ENCODE measurements at places on chromosomes 16 and 17.

DNA sequence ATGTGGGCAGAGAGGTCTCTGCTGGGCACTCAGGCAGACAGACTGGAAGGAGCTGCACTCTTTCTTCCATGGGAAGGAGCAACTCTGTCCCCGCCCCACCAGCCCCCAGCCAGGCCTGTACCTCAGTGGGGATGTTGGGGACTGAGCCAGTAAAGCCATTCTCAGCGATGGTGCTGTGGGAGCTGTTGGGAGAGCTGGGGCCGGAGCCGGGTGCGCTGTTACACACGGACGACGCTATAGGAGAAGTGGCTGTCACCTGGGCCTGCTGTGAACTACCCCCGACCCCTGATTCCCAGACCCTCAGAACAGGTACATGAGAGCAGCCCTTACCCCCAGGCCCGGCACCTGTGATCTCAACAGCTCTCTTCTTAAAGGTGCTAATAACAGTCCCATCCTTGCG is 21.5 kb downstream of the G6PC3 start:
- DNase-seq: no peak

GRCh38 chr17:74601944-74602572 is 10.0 kb upstream of the CD300LD start:
- DNase-seq: no peak

GRCh38 chr17:80277751-80278671 is 17.4 kb downstream of the RNF213 start:
- no peak for DNase-seq

- no peak for DNase-seq
These were observed 79.5 kb upstream of the PLCG2 start for GRCh38 chr16:81699596-81699995.

DNA sequence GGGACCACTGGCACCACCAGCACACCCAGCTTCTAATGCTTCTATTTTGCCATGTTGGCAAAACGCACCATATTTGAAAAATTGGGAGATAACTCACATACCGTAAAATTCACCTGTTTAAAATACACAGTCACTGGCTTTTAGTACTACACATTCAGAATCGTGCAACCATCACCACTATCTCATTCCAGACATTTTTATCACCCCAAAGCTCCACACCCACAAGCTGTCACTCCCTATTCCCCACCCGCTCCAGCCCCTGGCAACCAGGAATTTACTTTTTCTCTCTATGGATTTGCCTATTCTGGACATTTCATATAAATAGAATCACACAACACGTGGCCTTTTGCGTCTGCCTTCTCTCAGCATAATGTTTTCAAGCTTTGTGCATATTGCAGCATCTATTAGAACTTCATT is 25.0 kb downstream of the PPL start:
- no peak for DNase-seq

GRCh38 chr17:81170727-81171494 is 4.9 kb upstream of the AATK start:
- DNase-seq: no peak

DNA sequence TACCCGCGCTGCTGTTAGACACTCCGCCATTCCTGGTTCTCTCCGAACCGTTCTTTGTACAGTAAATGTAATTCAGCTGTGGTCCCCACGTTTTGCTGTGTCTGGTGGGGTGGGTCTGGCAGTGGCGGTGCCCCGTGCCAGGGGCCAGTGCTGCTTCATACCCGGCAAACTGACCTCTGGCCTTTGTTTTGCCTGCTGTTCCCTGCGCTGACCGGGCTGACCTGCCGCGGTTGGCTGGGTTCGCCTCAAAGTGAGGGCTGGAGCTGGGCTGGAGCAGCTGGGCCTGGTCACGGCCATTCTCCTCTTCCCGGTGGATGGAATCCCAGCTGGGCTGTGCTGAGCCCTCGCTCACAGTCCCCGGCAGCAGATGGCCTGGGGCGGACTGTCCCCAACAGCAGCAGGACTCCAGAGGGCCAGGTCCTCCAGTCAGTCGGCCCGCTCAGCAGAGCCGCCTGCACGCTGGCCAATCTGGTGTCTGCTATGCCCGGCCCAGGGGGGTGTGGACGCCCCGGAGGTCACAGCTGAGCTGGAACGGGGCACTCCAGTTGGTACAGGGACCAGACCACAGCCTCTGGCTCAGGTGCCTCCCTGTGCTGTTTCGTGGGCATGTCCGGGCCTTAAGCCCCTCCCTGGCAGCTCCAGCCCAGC is 1.5 kb upstream of the WFIKKN1 start:
- no peak for DNase-seq

DNA sequence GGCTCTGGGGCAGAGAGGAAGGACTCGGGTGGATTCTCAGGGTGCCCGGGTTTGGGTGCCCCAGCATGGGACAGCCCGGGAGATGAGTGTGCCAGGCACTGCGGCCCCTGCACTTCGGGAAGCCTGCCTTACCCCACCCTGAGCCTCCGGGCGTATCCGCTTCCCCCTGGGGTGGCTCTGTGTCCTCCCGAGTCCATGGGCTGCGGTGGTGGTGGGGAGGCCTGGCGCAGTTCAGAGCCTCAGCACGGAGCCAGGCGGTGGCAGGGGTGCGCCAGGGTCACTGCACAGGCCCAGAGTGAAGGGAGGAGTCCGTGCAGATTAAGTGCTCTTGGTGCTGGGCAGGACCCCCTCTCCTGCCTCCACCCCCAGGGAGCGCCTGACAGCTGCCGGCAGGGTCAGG is 20.7 kb downstream of the MYBBP1A start:
- DNase-seq: no peak

GRCh38 chr16:11985250-11985649 is 8.7 kb downstream of the SNX29 start:
- DNase-seq: no peak

DNA sequence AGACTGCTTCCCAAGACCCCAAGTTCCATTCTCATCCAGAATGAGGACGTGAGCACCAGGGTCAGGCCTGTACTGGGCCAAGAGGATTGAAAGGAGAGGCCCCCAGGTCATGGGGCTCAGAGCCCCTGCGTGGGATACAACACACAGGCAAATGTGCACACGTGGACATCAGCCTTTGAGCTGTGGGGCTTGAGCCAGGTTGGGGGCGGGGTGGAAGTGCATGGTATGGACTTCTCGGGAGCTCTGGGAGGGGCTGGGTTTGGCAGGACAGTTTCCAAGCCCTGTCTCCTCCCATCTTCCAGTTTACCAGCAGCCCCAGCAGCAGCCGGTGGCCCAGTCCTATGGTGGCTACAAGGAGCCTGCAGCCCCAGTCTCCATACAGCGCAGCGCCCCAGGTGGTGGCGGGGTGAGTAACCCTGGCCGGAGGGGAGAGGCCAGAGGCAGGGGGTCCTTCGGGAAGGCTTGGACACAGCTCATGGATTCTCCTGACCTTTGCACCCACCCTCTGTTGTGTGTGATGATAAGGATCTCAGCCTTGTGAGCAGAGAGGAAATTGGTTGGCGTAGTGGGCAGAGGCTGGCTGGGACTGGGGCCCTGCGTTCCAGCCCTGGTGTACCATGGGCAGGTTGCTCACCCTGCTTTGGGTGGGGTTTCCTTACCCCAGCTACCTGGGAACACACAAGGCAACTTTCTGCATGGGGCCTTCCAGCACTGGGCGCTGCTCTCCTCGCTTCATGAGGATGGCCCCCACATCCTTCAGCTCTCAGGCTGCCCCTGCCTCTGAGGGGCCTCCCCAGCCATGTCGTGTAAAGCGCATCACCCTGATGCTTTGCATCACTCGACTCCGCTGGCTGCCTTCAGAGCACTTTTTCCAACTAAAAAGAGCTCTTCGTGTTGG is 10.4 kb upstream of the LASP1NB start:
- no peak for DNase-seq

DNA sequence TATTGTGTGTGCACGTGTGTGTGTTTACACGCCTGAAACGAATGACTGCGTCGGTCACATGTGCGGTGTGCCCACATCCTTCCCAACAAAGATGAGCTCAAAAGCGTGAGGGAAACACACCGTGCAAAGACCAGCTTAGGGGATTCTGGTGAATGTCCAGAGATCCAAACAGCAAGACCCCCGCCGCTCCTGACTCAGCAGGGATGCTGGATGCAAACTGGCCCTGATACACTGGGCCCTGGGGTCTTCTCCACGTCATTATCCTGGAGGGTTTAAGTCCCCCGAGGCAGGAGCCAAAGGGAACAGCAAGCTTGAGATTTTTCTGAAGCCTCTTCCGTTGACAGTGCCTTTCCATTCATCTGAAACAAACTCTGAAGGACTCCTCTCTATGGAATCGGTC is 59.2 kb downstream of the TBC1D16 start:
- DNase-seq: no peak

DNA sequence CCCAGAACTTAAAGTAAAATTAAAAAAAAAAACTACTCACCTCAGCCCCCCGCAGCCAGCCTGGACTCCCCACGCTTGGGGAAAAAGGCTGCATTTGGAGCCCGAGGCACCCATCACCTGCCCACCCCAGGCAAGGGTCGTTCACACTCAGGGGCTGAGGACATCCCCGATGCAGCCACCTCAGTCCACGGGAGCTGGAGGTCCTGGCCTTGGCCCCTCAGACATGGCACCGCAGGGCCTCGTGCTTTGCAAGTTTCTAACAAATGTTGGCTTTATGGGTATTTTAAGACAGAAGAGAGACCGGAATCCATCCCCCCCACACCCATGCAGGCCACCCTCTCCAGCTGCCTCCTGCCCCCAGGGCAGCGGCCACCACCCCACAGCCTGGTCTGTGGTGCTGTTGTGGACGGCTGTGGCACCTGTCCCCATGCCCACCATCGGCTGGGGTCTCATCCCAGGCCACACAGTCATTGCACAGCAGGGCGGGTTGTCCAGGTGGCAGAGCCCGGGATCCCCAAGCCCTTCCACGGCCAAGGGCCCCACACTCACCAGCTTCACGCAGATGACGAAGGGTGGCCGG is 116.4 kb upstream of the ZNF750 start:
- DNase-seq: no peak

GRCh38 chr16:21023509-21024202 is 123.1 kb downstream of the LYRM1 start:
- no peak for DNase-seq
